ENCODE measurements at places on chromosomes 5 and 9.

DNA sequence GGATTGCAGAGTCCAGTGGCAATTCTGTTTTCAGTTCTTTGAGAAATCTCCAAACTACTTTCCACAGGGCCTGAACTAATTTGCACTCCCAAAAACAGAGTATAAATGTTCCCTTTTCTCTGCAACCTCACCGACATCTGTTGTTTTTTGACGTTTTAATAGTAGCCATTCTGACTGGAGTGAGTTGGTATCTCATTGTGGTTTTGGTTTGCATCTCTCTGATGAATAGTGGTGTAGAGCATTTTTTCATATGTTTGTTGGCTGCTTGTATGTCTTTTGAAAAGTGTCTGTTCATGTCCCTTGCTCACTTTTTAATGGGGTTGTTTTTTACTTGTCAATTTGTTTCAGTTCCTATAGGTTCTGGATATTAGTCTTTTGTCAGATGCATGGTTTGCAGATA is 72.6 kb downstream of the PALM2AKAP2 start:
- H3K4me1 ChIP-seq: no peaks in the 10 kb centered on the region
- H3K36me3 ChIP-seq: no peaks in the 10 kb centered on the region
- no peaks in the 10 kb centered on the region for H3K27me3 ChIP-seq
- no peak for DNase-seq
- no peak overlapping the region for H3K27ac ChIP-seq

DNA sequence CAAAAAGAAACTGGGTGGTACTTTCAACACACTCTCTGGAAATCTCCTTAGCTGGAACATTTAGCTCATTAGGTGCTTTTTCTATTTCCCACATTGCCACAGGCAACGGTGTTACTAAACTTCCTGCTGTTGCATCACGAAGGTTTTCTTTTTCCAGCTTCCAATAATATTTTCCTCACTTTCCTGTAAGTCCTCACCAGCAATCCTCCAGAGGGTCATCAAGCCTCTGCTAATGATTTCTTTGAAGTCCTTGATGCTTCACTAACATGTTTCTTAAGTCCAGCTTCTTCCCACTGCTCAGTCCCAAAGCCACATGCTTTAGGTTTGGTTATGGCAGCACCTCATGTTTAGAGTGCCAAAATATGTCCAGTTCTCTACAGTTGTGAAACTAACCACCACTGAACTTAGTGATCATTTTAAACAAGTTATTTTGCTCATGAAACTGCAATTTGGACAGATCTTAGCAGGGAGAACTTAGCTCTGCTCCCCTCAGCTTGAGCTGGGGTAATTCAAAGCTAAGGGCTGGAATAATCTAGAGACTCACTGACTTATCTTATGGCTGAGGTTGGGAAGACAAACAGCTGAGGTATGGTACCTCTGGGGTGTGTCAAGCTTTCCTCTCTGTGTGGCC is 39.9 kb upstream of the RETREG1 start:
- H3K4me1 ChIP-seq: no peaks in the 10 kb centered on the region
- peaks cover 3% of the 10 kb centered on the region for H3K27me3 ChIP-seq
- H3K36me3 ChIP-seq: no peaks in the 10 kb centered on the region
- no peak overlapping the region for H3K27ac ChIP-seq
- no peak for DNase-seq

DNA sequence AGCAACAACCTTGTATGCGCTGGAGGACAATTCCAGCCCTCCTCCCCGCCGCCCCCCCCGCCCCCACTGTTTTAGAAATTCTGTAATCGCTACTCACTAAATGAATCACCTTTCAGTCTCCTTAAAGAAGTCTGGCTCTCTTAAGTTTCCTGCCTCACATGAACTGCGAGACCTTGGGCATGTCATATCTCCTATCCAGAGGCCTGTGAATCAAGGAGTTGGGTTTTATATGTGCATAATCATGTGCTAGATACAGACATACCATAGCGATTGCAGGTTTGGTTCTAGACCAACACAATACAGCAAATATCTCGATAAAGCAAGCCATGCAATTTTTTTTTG is 337 bp upstream of the DMAC1 start:
- H3K4me3 ChIP-seq: no peak overlapping the region
- H3K27me3 ChIP-seq: no peaks in the 10 kb centered on the region
- DNase-seq: no peak
- H3K27ac ChIP-seq: no peak overlapping the region
- no peaks in the 10 kb centered on the region for H3K4me1 ChIP-seq
- no peaks in the 10 kb centered on the region for H3K36me3 ChIP-seq

- no peak for DNase-seq
- H3K27me3 ChIP-seq: no peaks in the 10 kb centered on the region
- H3K36me3 ChIP-seq: no peaks in the 10 kb centered on the region
- H3K4me3 ChIP-seq: no peak overlapping the region
Observed at GRCh38 chr9:89664896-89665329, 60.1 kb downstream of the GADD45G start.

- H3K4me1 ChIP-seq: no peaks in the 10 kb centered on the region
- no peaks in the 10 kb centered on the region for H3K36me3 ChIP-seq
- no peaks in the 10 kb centered on the region for H3K27me3 ChIP-seq
- DNase-seq: no peak
- H3K4me3 ChIP-seq: no peak overlapping the region
- H3K27ac ChIP-seq: no peak overlapping the region
Observed at GRCh38 chr5:24804221-24804681, 159.5 kb upstream of the CDH10 start.
